ENCODE measurements at places on chromosomes 6 and 20.

DNA sequence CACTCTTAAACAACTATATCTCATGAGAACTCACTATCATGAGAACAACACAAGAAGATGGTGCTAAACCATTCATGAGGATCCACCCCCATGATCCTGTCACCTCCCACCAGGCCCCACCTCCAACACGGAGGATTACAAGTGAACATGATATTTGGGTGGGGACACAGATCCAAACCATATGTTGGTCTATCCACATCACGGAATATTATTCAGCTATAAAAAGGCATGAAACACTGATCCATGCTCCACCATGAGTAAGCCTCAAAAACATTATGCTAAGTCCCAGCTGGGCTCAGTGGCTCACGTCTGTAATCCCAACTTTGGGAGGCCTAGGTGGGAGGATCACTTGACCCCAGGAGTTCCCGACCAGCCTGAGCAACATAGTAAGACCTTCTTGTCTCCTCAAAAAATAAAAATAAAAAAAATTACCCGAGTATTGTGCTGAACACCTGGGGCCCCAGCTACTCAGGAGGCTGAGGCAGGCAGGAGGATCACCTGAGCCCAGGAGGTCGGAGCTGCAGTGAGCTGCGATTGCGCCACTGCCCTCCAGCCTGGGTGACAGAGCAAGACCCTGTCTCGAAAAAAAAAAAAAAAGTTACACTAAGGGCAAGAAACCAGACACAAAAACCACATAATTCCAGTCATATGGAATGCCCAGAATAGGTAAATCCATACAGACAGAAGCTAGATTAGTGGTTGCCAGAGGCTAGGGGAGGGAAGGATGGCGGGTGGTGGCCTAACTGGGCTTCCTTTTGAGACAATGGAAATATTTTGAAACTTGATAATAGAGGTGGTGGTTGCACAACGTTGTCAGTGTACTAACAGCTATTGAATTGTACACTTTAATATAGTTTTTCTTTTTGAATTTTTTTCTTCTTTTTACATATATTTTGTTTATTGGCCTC lies 43.1 kb downstream of the ZNF217 start:
- DNase-seq: no peak

- no peak for DNase-seq
Measured at GRCh38 chr20:61590236-61590635, 338.2 kb downstream of the CDH4 start.

GRCh38 chr20:47998736-47999135 lies 213.5 kb upstream of the SULF2 start:
- no peak for DNase-seq

GRCh38 chr6:85044361-85044760 lies 280.0 kb upstream of the TBX18 start:
- no peak for DNase-seq

- DNase-seq: no peak
Measured at GRCh38 chr20:58092871-58093270, 135.6 kb downstream of the ANKRD60 start.

- no peak for DNase-seq
Measured at GRCh38 chr6:6597682-6598081, 9.2 kb downstream of the LY86 start.

Measured in NCI-H510A treated with DMSO at 0.1 percent for 48 hours (cell line).